ENCODE measurements at places on chromosomes 13 and 19. TPM values are rescaled to one million over a fixed set of nuclear protein-coding genes. Genes with fewer than 3 reads are reported as not detected.
A peak's percentile ranks its signal among the peaks of the same experiment; 100 is the strongest.

- DNase-seq, result no peak
These were observed 4.9 kb upstream of the NECTIN2 start for GRCh38 chr19:44841231-44841630.

Gene TMEM150B
- total RNA-seq, result not detected

- no peak for DNase-seq
These were observed 21.5 kb upstream of the MEDAG start for GRCh38 chr13:30884543-30884942.

GRCh38 chr19:40249201-40249600, 22.7 kb upstream of the CCNP start:
- DNase-seq, result no peak

- no peak for DNase-seq
These were observed 300.6 kb upstream of the KLHL1 start for GRCh38 chr13:70408865-70409264.

- DNase-seq, result no peak
These were observed 9.8 kb downstream of the ZNF526 start for GRCh38 chr19:42229855-42230351.

- DNase-seq, result no peak
These were observed 11.2 kb upstream of the MADCAM1 start for GRCh38 chr19:485077-485476.

DNA sequence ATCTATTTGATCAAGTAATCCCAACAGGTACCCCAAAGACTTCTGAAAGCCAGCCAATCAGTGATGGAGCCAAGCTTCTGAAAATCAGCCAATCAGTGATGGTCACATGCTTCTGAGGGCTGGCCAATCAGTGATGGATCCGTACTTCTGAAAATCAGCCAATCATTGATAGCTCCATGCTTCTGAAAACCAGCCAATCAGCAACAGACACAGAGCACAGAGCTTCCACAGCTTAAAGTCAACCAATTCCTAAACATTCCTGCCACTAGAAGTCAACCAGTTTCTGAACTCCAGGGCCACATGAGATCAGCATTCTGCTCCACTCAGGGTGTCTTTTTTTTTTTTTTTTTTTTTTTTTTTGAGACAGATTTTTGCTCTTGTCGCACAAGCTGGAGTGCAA, 8.2 kb upstream of the HSD17B14 start:
- DNase-seq, result no peak

GRCh38 chr19:35495107-35496064, 5.1 kb upstream of the KRTDAP start:
- DNase-seq, result peak; percentile 62

- no peak for DNase-seq
These were observed 203.0 kb downstream of the DIAPH3 start for GRCh38 chr13:59960683-59961082.

Gene ERICH6B
- total RNA-seq, result not detected
